Dorsolateral prefrontal cortex (tissue), 122 donors: ENCODE measurements at places on chromosomes 1 and 21.
A peak's percentile ranks its signal among the peaks of the same experiment; 100 is the strongest.

DNA sequence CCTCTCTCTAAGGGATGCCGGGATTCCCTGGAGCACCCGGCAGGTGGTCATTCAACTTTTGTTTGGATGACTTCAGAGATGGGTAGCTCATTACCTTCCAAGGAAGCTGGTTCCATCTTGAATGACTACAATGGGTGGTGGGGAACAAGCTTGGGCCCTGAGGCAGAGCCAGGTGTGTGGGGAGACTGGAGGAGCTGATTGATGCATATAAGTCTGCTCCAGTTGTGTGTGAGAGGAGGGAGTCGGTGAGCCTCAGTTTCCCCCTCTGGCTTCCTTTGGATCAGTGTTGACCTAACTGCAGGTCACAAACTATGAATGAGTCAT lies 133.8 kb upstream of the ZBTB40 start:
- no peak for DNase-seq

GRCh38 chr1:201015551-201016091 lies 7.9 kb downstream of the KIF21B start:
- DNase-seq, result no peak

- no peak for DNase-seq
These were observed 15.5 kb upstream of the PPP1R15B start for GRCh38 chr1:204426971-204427701.

- DNase-seq, result no peak
These were observed 62.4 kb downstream of the FGGY start for GRCh38 chr1:59359325-59359724.

DNA sequence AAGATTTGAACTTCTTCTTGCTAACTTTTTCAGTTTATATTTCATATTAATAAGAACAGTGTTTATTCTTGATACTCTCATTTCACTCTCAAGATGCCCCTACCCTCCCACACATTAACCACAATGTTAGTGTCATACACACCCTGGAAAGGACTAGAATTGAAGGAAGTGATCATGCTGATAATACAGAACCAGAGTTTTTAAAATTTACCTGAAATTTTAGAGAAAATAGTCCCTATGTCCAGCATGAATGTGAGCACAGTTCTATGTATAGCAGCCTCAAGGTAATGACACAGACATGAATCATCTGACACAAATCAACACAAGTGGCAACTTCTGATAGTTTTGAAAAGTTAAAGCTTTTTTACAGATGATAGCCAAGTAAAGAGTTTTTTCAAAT lies 26.0 kb downstream of the RGS1 start:
- no peak for DNase-seq

- DNase-seq, result no peak
These were observed 53.6 kb downstream of the COL18A1 start for GRCh38 chr21:45458281-45459170.

- DNase-seq, result no peak
These were observed 709 bp upstream of the SLC41A1 start for GRCh38 chr1:205813755-205814058.

DNA sequence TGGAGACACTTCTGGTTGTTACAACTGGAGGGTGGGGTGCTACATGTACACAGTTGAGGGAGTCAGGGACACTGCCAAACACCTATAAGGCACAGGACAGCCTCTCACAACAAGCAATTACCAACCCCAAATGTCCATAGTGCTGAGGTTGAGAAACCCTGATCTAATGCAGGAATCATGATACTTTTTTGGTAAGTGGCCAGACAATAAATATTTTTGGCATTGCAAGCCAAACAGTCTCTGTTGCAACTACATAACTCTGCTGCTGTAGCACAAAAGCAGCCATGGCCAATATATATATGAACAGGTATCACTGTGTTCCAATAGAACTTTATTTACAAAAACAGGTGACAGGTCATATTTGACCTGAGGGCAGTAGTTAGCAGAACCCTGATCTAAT lies 177.5 kb downstream of the ASTN1 start:
- no peak for DNase-seq

DNA sequence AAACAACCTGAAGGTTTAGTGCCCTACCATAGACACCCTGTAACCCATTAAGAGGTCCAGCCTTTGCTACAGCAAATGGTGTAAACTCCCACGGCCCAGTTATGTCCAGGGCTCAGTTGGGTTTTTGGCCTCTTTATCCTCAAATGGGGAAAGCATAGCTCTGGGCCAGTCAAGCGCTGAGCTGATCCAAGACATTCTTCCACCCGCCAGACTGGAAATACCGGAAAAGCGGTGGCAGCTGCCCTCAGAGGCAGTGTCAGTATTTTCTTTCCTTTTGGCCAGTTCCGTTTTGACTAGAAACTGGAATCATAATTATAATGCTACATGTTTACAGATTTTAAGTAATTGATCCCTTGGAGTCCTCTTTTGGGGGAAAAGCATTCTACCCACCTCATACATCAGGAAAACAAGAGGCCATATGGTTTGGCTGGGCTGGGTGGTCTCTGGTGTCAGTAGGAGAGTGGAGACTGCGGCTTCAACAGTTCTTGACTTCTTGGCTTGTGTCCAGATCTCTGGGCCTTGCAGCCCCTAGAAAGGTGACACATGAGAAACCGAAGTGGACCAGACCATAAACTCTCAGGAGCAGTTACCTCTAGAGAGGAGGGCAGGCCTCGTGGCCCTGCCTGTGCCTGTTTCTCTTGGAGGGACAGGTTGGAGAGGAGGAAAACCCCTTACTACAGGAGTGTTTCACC lies 30.2 kb upstream of the CLDN14 start:
- no peak for DNase-seq

GRCh38 chr1:181018901-181019681 lies 3.6 kb downstream of the STX6 start:
- no peak for DNase-seq

- no peak for DNase-seq
These were observed 75.5 kb downstream of the VCAM1 start for GRCh38 chr1:100794748-100795645.

DNA sequence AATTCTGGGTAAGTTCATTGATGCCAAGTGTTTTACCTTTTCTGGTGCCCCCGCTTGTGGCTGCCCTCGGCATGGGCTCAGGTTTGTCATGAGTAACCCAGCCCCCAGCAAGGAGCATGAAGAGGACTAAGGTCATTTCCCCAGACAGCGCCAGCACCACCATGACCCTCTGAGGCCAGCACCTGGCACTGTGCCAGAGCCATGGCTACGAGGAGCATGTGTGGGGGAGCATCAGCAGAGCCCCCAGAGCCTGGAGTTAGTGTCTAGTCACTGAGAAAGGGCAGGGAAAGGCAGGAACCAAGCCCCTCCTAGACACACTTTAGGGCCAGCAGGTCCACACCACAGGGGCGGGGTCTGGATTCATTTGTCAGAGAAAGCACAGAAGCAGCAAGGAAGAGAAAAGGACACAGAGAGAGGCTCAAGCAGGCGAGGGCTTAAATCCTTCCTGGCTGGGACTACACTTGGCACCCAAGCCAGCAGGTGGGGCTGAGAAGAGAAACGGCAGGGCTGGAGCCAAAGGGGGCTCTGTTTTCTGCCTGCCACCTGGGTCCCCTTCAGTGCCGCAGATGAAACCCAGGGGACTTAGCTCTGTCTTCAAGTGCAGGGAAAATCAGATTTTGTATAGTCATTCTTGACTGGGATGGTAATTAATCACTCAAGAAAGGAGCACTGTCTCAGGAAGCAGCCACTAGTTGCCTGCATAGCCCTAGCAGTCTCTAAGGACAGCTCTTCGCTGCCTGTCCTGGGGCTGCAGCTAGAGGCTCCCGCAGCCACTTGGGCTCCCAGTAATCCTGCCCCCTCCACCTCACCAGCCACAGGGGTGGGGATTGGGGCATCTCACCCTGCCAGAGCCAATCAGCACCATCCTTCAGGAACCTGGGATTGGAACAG lies 79.6 kb upstream of the ZC3H12A start:
- DNase-seq, result no peak

- DNase-seq, result no peak
These were observed 384.6 kb downstream of the RRAGC start for GRCh38 chr1:38474738-38475623.

- no peak for DNase-seq
These were observed 407.1 kb downstream of the LMO4 start for GRCh38 chr1:87735750-87736149.

GRCh38 chr1:205434738-205435137 lies 12.9 kb upstream of the LEMD1 start:
- no peak for DNase-seq

GRCh38 chr1:24047110-24047477 lies 64.8 kb downstream of the MYOM3 start:
- DNase-seq, result no peak

- DNase-seq, result no peak
These were observed 102.1 kb downstream of the SNX7 start for GRCh38 chr1:98763488-98764150.

- DNase-seq, result no peak
These were observed 16.4 kb upstream of the MAPKAPK2 start for GRCh38 chr1:206668351-206668750.

GRCh38 chr1:89114662-89115061 lies 11.3 kb downstream of the GBP2 start:
- DNase-seq, result no peak

DNA sequence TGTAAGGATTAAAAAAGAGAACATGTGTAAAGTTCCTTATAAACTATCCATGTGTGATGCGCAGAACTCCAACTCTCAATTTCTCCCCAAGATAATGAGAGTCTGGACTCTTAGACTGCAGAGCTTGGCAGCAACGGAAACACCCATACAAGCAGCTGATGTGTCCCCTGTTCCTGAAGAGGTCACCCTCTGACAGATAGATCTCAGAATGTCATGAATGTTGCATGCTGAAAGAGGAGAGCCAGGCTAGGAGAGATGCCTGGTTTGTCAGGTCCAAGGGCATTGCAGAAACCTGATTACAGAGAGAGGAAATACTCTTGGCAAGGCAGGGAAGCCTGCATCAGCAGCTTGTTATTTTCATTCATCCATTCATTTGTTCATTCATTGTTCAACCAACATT lies 24.2 kb downstream of the MTARC1 start:
- no peak for DNase-seq

DNA sequence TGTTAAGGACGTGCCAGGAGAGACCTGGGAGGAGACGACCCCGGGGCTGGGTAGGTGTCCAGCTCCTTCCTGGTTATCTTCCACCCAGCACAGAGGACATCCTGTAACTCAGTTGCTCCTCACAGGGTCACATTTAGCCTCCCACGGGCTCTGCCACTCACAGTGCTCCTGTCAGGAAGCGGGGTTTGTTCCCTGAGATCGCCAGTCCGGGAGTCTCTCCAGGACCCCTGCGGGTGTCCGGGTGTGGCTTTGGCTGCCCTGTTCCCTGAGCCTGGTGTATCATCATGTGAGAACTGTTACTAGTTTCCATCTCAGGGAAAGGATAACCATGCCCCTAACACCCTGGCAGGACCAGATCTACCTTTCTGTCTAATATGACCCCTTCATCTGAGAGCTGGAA lies 158.2 kb upstream of the RUNX1 start:
- DNase-seq, result no peak

DNA sequence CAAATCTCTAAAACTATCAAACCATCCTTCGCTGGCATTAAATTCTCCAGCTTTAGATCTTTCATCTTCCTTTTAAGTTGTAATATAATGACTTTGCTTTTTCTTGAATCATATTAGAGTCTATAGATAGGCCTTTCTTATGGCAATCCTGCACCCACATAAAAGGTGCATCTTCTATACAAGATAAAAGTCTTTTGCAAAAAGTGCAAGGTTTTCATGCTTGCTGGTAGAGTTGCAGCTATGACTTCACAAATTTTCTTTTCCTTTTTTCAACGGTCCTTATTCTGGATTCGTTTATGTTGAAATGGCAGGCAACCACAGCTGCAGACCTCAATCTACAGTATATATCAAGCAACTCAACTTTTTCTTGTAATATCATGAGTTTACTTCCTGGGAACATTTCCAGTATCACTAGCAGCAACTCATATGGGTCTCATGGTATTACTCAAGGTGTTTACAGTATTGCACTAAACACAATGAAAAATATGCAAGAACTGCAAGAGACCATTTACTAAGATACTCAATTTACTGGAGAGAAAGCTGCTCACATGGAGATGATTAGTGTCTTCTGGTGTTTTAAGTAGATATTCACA lies 22.1 kb downstream of the OMA1 start:
- DNase-seq, result no peak

DNA sequence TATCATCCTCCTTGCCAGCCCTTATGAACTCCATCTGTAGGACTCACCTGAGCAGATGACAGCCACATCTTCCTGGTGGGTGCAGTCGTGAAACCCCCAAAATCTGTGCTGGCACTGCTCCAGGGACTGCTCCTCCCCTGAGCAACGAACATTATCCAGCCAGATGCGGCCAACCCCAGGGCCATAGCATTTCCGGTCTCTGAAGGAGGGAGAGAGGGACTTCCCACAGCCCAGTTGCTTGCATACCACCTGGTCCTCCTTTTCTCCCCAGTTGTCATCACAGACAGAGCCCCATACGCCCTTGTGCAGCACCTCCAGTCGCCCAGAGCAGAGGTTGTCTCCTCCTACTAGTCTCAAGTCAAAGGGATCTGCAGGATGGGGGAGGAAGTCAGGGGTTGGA lies 8.5 kb downstream of the CD5L start:
- DNase-seq, result no peak

DNA sequence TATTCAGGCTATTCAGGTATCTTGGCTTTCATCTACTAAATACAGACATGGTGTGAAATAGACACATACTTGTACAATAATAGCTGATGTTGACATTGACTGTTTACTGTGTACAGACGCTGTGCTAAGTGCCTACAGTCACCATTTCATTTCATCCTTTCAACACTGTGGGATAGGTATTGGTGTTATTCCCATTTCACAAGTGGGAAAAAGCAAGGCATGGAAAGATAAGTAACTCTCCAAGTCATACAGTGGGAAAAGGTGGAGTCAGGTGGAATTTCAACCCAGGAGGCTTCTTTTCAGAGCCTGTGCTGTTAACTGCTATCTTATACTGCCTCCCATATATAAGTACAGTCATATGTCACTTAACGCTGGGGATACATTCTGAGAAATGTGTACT lies 49.6 kb upstream of the ATP1A1 start:
- DNase-seq, result no peak

DNA sequence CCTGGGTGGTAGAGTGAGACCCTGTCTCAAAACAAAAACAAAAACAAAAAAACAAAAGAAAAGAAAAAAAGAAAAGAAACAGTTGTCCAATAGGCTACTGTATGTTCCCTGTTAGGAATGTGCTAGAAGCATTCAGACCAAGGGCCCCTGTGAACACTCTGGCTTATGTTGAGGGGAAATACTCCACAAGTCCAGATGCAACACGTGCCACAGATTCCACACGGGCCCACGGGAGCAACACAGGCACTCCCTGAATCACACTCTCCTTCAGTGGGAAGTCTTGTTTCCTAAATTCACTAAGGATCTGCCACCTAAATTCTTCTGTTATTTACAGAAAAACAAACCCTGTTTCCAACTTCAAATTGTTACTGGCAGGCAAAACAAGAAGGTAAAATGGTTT lies 291.1 kb downstream of the PCP4 start:
- no peak for DNase-seq

- DNase-seq, result peak; percentile 69
These were observed 38.7 kb upstream of the CNTN2 start for GRCh38 chr1:205004351-205004750.

- DNase-seq, result no peak
These were observed 11.8 kb upstream of the KIAA0040 start for GRCh38 chr1:175204330-175204729.
